ENCODE measurements at places on chromosomes 4 and X.

GRCh38 chr4:100895556-100896197 is 377.9 kb upstream of the EMCN start:
- DNase-seq, result no peak

DNA sequence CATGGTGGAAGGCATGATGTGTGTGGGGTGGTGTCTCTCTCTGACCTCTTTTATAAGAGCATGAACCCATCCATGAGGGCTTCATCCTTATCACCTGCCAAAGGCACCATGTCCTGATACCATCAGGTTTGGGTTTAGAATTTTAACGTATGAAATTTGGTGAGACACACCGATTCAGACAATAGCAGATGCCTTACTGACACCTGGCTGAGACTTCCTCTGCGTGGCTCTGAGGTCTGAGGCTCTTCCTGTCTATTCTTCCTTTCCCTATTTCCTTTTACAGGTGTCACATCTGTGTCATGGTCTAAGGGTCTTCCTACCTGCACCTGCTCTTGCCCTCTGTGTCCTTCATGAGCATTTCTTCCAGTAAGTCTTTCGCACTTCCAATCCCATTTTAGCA is 320.7 kb upstream of the CLNK start:
- DNase-seq, result no peak

DNA sequence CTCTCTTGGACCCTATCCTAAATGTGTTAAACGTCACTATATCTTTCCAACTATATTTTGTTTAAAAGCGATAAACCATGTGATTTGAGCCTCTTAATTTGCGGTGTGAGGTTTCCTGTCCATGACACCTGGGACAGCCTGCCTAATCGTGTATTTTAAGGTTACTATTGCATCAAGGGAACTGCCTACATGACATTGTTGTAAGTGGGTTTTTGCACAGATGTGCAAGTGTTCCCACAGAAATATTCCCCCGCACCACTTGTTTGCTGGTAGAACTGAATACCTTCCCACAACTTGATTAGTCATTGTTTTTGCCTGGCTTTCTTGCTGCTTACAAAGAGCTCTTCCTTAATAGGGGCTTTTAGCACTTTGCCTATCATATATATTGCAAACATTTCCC is 5.1 kb upstream of the FAM184B start:
- no peak for DNase-seq

DNA sequence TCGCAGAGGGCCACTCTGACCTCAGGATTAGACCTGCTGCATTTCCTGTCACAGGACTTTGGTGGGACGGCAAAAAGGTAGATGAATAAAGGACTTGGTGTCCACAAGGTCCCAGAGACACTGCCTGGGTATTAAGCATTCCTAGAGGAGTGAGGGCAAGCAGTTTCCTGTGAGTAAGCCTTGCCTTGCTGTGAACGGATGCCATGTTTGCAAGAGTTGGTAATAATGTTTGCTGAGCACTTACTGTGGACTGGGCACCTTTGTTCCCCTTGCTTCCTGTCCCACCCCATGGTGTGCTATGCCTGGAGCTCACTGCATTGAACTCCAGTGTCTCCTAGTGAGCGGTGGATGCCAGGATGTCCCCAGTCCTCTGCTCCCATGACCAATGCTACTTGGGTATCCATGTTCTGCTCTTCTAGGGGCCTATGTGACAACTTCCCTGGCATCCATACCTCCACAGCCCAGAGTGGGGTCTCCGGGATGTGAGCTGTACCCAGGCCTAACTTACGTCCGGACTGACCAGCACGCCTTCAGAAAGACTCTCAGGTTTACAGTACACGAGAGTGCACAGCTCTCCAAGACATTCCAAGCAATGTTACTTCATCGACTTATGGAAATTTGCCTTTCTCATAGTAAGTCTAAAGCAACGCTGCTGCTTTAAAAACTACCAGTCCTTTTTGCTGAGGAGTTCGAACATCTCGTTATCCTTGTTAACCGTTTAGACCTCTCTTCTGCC is 95.5 kb upstream of the MSX1 start:
- no peak for DNase-seq

Data from NCI-H446 (cell line).